ENCODE measurements at places on chromosomes 4 and X. TPM values are rescaled to one million over a fixed set of nuclear protein-coding genes. Genes with fewer than 3 reads are reported as not detected.

The ARHGAP6 gene
- 0.84 TPM for total RNA-seq

The LPAR4 gene
- total RNA-seq = not detected

The UGT2A1 gene
- total RNA-seq = not detected

DNA sequence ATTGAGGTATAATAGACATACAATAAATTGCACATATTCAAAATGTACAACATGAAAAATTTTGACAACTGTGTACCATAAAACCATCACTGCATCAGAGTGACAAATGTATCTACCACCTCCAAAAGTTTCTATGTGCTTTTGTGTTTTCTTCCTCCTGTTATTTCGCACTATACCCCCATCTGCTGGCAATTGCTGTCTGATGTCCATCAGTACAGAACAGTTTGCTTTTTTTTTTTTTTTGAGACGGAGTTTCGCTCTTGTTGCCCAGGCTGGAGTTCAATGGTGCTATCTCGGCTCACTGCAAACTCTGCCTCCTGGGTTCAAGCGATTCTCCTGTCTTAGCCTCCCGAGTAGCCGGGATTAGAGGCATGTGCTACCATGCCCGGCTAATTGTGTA lies 154.3 kb upstream of the GIMD1 start:
- no peaks in the 10 kb centered on the region for H3K27me3 ChIP-seq
- H3K36me3 ChIP-seq = no peaks in the 10 kb centered on the region
- H3K27ac ChIP-seq = no peak overlapping the region
- H3K4me1 ChIP-seq = no peaks in the 10 kb centered on the region
- DNase-seq = peak; percentile 43

DNA sequence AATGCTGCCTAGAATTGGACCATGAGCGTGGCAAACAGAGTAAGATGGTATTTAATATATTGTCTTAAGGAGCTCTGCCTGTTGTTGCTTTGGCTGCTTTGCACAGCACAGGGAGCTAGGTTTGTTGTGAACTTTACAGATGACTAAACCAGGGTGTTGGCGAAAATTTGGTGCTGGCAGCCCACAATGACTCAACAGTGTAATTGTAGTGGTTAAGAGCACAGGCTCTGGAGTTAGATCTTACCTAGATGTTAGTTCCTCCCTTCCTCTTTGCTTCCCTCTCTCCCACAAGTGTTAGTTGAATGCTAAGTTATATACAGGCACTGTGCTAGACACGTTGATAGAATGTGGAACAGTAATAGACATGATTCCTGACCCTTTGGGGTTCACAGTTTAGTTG lies 128.9 kb upstream of the TRPC5 start:
- no peak for DNase-seq
- H3K4me3 ChIP-seq = no peak overlapping the region
- no peaks in the 10 kb centered on the region for H3K36me3 ChIP-seq
- no peaks in the 10 kb centered on the region for H3K4me1 ChIP-seq

DNA sequence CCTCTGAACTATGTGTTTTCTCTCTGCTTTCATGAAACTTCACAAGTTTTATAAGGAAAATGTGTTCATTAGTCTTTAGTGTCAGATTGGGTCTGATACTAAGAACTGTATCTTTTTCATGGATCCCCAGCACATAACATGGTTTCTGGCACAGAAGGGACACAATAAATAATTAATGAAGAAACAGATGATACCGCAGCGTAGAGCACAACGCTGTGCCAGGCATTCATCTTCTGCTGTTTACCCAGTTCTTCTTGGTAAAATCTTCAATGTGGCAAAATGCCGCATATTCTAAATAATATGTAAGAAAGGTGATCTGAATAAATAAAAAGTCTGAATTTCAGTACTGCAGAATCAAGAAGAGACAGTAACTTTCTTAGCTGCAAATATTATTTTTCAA lies 12.3 kb downstream of the SCARB2 start:
- H3K4me1 ChIP-seq = peaks cover 26% of the 10 kb centered on the region
- H3K27me3 ChIP-seq = no peaks in the 10 kb centered on the region
- H3K36me3 ChIP-seq = peaks cover 3% of the 10 kb centered on the region
- H3K27ac ChIP-seq = peak overlapping the region; percentile 62

- no peaks in the 10 kb centered on the region for H3K36me3 ChIP-seq
- no peaks in the 10 kb centered on the region for H3K27me3 ChIP-seq
- H3K27ac ChIP-seq = peak within 1 kb of the TSS; percentile 92
- no peaks in the 10 kb centered on the region for H3K4me1 ChIP-seq
Observed at GRCh38 chrX:73562984-73563737, at the start of gene CHIC1. CHIC1 (plus strand) TSS chrX:73563197; CDS start chrX:73563285, 88 bp downstream.

- DNase-seq = no peak
- H3K4me3 ChIP-seq = no peak overlapping the region
- no peak overlapping the region for H3K27ac ChIP-seq
- no peaks in the 10 kb centered on the region for H3K4me1 ChIP-seq
Observed at GRCh38 chr4:187378441-187378840, 617.1 kb upstream of the ZFP42 start.
